Central memory CD4-positive, alpha-beta T cell (primary cell): ENCODE measurements at places on chromosomes 13 and 19.

GRCh38 chr13:25912961-25913360 lies 138.9 kb downstream of the SHISA2 start:
- DNase-seq = no peak

DNA sequence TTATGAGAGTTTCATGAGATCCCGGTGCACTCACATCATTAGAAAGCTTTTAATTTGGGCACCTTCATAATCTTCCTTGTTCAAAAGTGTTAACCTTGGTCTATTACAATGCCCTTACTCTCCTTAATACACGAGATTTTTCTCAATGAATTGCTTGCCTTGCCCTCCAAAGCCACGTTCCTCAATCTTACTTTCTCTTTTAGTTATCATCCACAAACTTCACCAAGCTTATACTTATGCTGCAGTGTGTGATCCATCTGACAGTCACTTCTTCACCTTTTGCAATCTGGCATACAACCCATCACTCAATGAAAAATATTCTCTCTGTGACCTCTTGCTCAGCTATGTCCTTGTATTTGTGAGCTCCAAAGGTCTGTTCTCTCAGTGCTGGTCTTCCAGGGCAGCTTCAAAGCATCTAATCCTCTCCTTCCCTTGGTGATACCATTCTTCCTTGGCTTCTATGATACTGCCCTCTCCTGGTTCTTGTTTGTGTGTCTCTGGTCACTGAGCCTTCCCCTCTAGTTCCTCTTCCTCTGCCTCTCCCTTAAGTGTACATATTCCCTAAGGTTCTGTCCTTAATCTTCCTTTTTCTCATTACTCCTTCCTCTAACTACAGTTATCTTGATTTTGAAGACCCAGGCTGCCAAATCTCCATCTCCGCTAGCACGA lies 202.2 kb upstream of the STARD13 start:
- no peak for DNase-seq

DNA sequence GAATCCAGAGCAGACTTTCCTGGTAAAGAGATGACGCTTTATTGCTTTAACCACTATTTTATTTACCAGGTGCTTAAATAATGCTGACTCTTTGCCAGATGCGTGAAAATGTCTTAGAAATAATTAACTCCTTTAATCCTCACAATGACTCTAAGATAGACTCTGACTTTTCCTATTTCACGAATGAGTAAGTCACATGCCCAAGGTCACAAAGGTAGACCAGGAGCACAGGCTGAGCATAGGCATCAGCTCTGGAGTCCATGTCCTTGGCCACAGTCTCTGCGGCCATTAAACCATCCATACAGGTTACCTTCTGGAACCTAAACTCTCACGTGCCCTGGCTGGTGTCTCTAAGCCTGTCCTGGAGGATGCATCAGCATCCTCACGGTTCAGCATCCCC lies 87.3 kb downstream of the ERCC5 start:
- DNase-seq = no peak

GRCh38 chr13:93559718-93560117 lies 333.1 kb downstream of the GPC6 start:
- no peak for DNase-seq

DNA sequence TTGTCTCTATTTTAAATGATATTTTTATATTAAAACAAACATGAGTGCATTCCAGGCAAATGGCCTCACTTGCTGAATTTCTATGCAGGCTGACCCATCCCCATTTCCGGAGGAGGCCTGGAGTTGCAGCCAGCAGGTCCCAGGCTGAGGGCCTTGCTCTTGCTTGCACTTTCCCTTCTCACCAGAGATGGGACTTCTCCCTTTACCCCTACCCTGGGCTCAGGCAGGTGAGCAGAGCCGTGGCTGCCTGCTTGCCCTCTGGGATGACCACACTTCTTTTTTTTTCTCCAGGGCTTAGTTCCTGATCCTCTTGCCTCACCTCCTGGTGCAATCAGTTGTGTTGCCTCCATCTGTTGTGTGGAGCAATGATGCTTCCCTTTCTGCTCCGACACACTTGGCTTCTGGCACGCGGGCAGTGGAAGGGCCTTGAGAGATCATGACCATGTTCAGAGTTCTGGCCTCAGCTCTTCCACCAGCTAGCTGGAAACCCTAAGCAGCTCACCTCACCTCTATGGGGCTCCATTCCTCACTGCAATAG lies 11.1 kb upstream of the OLFM4 start:
- no peak for DNase-seq

- no peak for DNase-seq
Observed at GRCh38 chr19:10625762-10626138, 397 bp downstream of the SLC44A2 start.

DNA sequence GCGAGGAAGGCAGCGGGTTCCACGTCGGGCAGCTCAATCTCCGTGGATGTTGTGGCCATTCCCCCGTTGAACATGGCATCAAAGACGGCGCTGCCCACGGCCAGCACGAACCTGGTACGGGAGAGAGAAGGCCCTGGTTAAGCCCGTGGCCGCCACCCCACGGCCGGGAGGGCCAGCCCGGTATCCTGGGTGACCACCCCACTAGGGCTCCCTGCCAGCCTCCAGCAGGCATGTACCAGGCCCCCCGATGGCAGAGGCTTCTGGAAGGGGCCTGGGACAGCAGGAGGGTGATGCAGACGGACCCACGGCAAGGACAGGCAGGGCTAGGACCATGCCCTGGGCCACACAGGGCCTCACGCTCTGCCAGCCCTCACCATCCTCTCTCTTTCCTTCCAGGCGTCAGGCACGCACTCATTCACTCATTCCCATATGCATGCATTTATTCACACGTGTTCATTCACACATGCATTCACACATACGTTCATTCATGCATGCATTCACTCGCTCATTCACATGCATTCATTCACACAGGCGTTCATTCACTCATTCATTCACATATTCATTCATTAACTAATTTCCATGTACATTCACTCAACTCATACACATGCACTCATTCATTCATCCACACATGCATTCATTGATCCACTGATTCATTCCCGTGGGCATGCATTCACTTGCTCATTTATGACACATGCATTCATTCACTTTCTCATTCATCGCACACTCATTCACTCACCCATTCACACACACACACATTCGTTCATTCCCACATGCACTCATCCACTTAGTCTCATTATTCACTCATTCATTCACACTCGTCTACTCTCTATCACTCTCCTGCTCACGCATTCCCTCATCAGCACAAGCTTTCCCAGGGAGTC lies 17.9 kb downstream of the BTBD2 start:
- no peak for DNase-seq

GRCh38 chr13:34224877-34225276 lies 406.9 kb downstream of the RFC3 start:
- no peak for DNase-seq
